ENCODE measurements at places on chromosomes 5 and 9. TPM values are rescaled to one million over a fixed set of nuclear protein-coding genes. Genes with fewer than 3 reads are reported as not detected.

- no peak for DNase-seq
Measured at GRCh38 chr5:89097103-89097502, 214.1 kb upstream of the MEF2C start.

DNA sequence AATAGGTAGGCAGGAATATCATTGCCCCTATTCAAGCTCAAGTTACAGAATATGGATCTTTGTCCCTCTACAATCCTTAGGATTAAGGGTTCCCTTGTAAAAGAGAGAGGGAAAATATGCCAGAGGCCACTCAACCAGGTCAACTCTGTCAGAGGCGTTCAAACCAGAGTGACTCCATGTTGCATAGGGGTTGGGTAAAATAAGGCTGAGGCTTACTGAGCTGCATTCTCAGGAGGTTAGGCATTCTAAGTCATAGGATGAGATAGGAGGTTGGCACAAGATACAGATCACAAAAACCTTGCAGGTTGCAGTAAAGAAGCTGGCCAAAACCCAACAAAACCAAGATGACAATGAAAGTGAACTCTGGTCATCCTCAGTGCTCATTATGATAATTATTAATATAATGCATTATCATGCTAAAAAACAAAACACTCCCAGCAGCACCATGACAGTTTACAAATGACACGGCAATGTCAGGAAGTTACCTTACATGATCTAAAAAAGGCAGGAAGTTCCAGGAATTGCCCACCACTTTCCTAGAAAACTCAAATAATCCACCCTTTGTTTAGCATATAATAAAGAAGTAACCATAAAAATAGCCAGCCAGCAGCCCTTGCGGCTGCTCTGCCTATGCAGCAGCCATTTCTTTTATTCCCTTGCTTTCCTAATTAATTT, 64.8 kb downstream of the ERP44 start:
- no peak for DNase-seq

- DNase-seq: no peak
Measured at GRCh38 chr9:117787746-117788145, 83.5 kb downstream of the TLR4 start.

GRCh38 chr9:135038331-135038730, 49.1 kb upstream of the OLFM1 start:
- peak; percentile 34 for DNase-seq

Gene BTNL9
- total RNA-seq: 27.2 TPM

GRCh38 chr5:123518111-123518510, 6.1 kb downstream of the CSNK1G3 start:
- DNase-seq: no peak

DNA sequence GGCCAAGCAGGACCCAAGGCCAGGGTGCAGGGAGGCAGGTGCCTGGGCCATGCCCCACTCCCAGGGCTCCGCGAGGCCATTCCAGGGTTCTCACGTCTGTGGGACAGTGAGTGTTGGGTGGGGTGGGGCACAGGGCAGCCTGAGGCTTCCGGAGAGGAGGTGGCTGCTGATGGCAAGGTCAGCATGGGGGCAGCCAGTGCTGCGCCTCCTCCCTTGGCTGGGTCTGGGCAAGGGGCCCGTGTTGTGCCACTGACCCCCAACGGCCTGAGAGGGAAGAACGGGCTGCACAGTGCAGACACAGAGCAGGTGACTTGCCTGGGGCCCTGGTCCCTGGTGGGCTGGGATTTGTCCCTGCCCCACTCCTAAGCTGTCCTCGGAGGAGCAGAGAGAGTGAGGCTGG, 82.1 kb downstream of the RXRA start:
- no peak for DNase-seq

- no peak for DNase-seq
Measured at GRCh38 chr5:80659106-80659505, 4.3 kb upstream of the DHFR start.

GRCh38 chr9:112559629-112560413, 73.2 kb downstream of the KIAA1958 start:
- DNase-seq: no peak

Gene TICAM2
- total RNA-seq: 1.5 TPM

Gene SPINK13
- total RNA-seq: 0.48 TPM

All from breast epithelium (tissue), 4 donors.